ENCODE measurements at places on chromosomes 13 and 19. TPM values are rescaled to one million over a fixed set of nuclear protein-coding genes. Genes with fewer than 3 reads are reported as not detected.

The TMEM145 gene
- 6.6 TPM for total RNA-seq

The ZNF780A gene
- total RNA-seq: 30.2 TPM

The IGFL2 gene
- total RNA-seq: not detected

GRCh38 chr13:35824395-35824794 is 306.8 kb downstream of the DCLK1 start:
- H3K4me3 ChIP-seq: no peak overlapping the region
- peaks cover 16% of the 10 kb centered on the region for H3K4me1 ChIP-seq
- H3K36me3 ChIP-seq: no peaks in the 10 kb centered on the region
- no peak for DNase-seq
- H3K27me3 ChIP-seq: no peaks in the 10 kb centered on the region

DNA sequence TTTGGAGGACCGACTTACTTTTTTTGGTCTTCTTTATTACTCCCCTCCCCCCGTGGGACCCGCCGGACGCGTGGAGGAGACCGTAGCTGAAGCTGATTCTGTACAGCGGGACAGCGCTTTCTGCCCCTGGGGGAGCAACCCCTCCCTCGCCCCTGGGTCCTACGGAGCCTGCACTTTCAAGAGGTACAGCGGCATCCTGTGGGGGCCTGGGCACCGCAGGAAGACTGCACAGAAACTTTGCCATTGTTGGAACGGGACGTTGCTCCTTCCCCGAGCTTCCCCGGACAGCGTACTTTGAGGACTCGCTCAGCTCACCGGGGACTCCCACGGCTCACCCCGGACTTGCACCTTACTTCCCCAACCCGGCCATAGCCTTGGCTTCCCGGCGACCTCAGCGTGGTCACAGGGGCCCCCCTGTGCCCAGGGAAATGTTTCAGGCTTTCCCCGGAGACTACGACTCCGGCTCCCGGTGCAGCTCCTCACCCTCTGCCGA is 409 bp downstream of the FOSB start:
- H3K4me3 ChIP-seq: peak overlapping the region; percentile 70
- H3K4me1 ChIP-seq: peaks cover 11% of the 10 kb centered on the region
